ENCODE measurements at places on chromosomes 5 and 9.

DNA sequence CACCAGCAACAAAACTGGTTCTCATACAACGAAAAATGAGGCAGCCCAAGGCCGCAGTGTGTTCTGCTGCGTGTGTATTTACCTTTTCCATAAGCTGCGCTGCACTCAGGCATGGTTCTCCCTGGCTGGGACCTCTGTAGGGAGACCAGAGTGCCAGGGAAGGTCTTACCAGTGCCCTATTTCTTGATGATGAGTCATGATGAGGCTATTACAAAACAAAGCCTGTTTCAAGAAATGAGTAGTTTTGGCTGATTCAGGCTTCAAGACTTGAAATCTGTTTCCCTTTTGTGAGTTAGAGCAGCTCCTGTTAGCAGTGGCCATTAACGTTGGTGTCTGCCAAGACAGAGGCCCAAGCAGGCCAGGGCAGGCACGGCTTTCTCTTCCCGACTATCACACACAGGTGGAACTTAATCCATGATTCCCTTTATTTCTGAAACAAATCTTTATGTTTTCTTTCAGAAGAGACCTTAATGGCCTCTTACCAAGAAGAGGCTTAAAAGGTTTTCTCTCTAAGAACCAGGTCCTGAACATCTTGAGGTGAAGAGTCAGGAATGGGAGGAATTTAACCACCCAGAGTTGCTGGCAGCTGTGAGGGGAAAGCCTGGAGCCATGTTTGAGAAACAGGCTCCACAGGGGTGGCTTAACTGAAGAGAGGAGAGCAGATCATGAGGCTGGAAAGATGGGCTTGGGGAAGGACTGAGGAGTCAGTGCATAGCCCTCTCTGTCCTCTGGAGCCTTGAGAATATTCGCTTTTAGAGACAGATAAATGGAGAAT lies 41.4 kb upstream of the TIFAB start:
- DNase-seq, result no peak

DNA sequence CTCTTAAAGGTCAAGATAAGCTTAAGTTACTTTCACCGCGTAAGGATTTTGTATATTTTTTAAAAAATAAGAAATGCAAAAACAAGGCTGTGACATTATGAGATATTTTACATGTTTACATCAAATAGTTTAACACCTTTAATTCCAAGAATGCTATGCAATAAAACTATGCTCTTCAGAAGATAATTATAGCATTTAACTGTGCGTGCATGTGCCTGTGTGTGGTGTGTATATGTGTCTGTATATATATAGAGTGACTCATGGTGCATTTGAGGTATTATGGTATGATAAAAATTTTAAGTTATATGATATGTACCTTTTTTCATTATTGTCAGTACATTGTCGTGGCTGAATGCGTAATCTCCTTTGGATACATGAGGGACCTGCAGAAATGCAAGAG lies 539.3 kb downstream of the PDE4D start:
- no peak for DNase-seq

- no peak for DNase-seq
Observed at GRCh38 chr9:131402738-131403492, 9.0 kb downstream of the PRRC2B start.

- DNase-seq, result no peak
Observed at GRCh38 chr9:97853056-97853843, at the start of gene FOXE1. TSS of gene FOXE1 (plus strand) at chr9:97853226. CDS start at chr9:97853915, 689 bp downstream.

- DNase-seq, result peak; percentile 84
Observed at GRCh38 chr9:37464426-37465248, 613 bp downstream of the ZBTB5 start.

DNA sequence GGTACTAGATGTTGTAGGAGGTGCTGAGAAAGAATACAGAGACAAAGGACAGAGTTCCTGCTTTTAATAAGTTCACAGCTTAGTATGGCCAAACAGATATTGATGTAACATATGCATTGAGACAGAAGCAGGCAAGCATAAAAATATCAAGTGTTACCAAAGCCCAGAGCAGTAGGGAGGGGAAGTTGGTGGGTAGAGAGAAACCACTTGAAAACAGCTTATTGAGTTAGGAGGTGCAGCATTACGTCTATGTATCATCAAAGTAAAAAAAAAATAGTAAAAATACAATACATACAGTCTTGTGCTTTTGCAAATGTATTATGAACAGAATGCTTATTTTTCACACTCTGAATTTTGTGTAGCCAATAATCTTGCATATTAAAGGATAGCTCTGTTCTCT lies 441.8 kb upstream of the SGCD start:
- no peak for DNase-seq

GRCh38 chr9:27749838-27750237 lies 176.6 kb upstream of the C9orf72 start:
- DNase-seq, result no peak

- DNase-seq, result no peak
Observed at GRCh38 chr9:108950168-108950567, 16.0 kb downstream of the ABITRAM start.

DNA sequence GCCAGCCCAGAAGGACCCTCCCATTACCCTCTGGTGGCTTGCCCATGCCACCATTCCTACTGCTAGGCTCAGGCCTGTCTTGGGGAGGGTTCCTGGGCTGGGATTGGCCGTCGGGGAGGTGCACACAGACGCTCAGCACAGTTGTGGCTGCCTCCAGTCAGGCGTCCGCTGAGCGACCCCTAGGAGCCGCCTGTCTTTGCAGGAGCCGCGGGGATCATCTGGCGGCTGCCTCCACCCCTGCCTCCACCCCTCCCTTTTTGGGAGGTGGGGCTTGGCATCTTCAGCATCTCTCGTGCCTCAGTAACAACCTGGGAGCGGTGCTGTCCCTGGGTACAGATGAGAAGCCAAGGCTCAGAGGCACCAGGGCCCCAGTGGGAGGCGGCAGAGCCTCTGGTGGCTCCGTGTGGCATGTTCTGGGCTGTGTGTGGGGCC lies 39.6 kb downstream of the RXRA start:
- DNase-seq, result no peak

GRCh38 chr5:157555037-157555640 lies 20.4 kb downstream of the ADAM19 start:
- no peak for DNase-seq

- DNase-seq, result no peak
Observed at GRCh38 chr5:154444556-154445421, 1.0 kb upstream of the SAP30L start.

- no peak for DNase-seq
Observed at GRCh38 chr5:80825786-80826460, 134.2 kb upstream of the RASGRF2 start.

GRCh38 chr5:54146916-54147315 lies 163.5 kb downstream of the ARL15 start:
- DNase-seq, result no peak

GRCh38 chr5:138243794-138244193 lies 30.6 kb downstream of the GFRA3 start:
- DNase-seq, result no peak

- DNase-seq, result no peak
Observed at GRCh38 chr9:13278023-13278367, 1.5 kb downstream of the MPDZ start.

DNA sequence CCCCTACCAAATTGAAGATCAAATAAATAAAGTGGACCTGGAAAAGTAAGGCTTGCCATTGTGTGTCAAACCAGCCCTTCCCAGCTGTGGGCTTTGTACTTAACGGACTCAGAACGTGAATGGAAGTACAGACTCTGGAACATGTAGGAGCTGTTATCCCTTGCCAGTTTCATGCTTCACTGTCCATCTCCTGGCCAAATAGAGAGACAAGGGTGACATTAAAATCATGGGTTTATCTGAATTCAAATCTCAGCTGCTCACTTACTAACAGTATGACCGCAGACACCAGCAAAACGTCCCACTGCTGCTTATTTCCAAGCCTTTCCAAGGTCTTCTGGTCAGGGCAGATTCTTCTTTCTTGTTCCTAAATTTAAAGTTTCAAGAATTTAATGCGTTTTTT lies 52.2 kb downstream of the EXOSC2 start:
- no peak for DNase-seq

DNA sequence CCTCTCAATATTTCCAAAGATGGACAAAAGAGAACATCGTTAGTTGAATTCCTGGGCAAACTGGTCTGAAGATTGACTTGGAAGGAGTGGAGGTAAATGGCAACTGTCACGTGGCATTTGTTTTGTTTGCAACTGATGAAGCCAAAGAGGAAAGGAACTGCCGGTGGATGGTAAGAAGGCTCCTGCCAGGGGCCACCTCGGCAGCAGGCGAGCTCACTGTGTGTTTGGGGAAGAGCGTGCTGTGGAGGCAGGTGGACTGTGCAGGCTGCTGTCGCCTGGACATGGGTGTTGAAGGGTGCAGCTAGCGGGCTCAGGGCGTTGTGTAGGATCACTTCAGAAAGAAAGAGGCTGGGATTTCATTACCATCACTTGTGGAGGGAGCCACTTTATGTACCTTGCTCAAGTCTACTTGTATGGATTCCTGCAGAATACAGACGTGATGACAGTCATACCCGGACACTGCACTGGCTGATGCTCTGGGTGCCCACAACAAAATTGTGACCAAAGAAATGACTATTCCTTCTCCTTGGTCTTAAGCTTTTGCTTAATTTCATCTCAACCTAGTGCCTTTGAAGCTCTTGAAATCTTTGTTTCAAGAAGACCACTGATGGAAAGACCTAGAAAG lies 72.7 kb downstream of the MAP1B start:
- no peak for DNase-seq

DNA sequence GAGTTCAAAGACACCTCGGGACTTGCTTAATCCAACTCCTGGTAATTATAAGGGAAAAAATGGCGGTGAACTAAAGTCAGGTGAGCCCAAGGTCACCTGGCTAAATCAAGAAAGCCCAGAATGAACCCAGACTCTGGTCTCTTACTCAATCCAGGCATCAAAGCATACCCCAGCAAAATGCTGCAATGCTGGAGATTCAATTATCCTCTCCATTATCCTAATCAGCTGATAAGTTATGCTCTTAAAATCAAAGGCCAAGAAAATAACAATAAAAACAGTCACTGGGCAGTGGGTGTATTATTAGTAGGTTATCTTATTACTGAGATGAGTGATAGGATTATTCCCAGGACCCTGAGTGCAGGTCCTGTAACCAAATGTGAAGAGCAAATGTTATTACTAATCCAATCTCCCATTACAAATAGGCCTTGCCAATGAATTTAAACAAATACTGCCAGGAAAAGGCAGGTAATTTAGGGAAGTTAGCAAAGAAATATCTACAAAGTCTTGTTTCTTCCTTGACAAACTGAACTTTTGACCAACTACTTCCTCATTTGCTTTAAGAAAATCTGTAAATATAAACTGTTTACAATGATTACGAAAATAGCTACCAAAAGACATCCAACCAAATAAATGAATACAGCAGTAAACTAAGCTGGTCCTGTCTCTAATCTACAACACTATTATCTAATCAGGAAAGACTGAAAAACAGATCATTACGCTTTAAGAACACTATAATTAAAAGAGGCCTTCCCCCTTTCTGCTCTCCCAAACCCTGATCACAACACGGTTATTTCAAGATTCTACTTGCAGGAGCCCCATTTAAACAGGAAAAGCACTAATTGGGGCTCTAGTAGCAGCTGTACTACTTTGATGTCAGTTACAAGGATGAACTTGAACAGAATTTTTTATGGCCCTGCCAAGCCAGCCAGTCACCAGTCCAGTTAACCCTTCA lies 103.2 kb downstream of the MED27 start:
- no peak for DNase-seq

GRCh38 chr5:122835681-122836080 lies 9.7 kb upstream of the SNX24 start:
- DNase-seq, result no peak

DNA sequence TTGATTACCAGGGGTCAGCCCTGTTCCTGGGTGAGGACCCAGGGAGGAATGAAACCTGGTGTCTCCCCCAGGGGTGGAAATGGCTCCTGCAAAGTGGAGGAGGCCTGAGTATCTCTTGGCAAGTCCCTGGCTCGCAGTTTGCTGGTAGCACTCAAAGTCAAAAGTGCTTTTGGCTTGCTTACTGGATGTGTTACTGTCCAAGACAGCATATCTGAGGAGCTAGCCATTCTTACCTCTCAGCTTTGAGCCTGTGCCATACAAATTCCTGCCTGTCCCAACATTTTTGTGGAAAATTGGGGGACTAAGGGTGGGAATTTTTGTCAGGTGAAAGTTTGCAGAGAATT lies 9.9 kb downstream of the ZNF618 start:
- DNase-seq, result no peak

DNA sequence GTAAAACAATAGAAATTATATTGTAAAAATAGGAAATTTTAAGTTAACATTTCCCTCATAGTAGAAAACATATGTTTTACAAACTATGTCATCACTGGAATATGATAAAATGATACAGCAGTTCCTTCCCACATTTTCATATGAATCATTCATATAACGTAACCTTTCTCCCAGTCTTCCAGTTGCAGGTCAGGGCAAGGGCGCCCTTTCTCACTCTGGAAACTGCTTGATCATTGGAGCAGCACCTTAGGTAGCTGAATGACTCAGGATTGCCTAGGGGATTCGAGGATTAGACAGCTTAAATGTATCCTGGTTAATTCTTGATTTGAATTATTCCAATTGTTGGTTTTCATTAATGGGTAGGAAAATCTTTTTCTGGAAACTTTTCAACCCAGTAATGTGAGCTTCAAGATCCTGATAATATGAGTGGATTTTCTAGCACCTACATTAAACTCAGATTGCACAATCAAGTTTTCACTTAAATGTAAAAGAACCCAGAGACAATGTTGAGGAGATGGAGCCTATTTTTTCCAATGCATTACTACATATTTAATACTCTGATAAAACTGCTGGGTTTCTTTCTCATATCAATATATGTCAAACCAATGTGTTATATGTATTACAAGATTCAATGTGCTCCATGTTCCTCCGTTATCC lies 32.6 kb upstream of the ANXA1 start:
- no peak for DNase-seq

DNA sequence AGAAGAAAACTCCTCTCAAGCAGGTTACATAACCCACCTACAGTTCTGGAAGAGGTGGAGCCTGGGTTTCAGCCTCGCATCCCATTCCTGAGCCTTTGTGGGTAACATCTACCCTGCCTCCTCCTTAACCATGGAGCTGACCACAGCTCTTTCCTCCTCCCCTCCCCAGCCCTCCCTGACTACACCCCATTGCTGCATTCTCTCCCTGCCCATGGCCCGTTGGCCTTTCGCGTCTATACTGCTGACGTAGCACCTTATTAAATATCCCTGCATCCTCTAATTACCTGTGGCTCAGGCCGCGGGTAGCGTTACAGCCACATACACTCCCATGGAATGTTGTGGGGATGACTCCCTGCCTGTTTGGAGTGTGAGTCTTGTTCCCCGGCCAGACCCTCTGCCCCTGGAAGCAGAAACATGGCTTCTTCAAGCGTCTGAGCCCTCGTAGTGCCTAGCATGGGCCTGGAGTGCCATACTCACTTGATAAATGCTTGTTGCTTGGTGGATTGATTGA lies 72.8 kb downstream of the WWC1 start:
- no peak for DNase-seq

Data from T-helper 22 cell (primary cell).